ENCODE measurements at places on chromosomes 13 and 19. TPM values are rescaled to one million over a fixed set of nuclear protein-coding genes. Genes with fewer than 3 reads are reported as not detected.

The CRLF1 gene
- 2.6 TPM for total RNA-seq

The TMPRSS9 gene
- not detected for total RNA-seq

The GPR12 gene
- not detected for total RNA-seq

The THAP8 gene
- 3.1 TPM for total RNA-seq

The SERTAD1 gene
- 17.3 TPM for total RNA-seq

The LILRB5 gene
- total RNA-seq = not detected

The ZNF560 gene
- 2.8 TPM for total RNA-seq

The SPACA7 gene
- total RNA-seq = not detected

The PGLYRP2 gene
- not detected for total RNA-seq

The CEBPA gene
- total RNA-seq = 0.14 TPM

The PLIN5 gene
- total RNA-seq = under 0.01 TPM

The SYT3 gene
- total RNA-seq = not detected

The MIR17HG gene
- 7.4 TPM for total RNA-seq

The ZNF878 gene
- total RNA-seq = 0.57 TPM

The ZNF701 gene
- 14.3 TPM for total RNA-seq

The GPR183 gene
- total RNA-seq = 13.2 TPM

The ELSPBP1 gene
- total RNA-seq = not detected

The TOMM40 gene
- 144 TPM for total RNA-seq

The HIPK4 gene
- total RNA-seq = 0.14 TPM

The IGFL3 gene
- not detected for total RNA-seq

Data from placental pericyte (primary cell).